Stomach (tissue), 19 donors: ENCODE measurements at places on chromosomes 5 and 9. TPM values are rescaled to one million over a fixed set of nuclear protein-coding genes. Genes with fewer than 3 reads are reported as not detected.

DNA sequence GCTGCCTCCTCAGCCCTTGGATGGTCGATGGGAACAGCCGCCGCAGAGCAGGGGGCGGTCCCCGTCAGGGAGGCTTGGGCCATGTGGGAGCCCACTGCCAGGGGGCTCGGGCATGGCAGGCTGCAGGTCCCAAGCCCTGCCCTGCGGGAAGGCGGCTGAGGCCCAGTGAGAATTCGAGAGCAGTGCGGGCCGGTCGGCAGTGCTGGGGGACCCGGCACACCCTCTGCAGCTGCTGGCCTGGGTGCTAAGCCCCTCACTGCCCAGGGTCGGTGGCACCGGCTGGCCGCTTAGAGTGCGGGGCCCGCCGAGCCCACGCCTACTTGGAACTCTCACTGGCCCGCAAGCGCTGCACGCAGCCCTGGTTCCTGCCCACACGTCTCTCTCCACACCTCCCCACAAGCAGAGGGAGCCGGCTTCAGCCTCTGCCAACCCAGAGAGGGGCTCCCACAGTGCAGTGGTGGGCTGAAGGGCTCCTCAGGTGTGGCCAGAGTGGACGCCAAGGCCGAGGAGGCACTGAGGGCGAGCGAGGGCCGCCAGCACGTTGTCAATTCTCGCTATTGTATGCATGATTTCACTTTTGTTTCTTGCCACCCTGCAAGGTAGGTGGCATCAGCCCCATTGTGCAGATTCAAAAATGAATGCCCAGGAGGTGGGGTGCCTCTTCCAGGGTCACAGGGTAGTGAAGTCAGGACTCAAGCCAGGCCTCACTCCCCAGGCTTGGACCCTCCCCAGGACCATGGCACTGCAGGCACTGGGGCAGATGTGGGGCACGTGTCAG is 48.6 kb downstream of the COL15A1 start:
- DNase-seq: no peak
- H3K27me3 ChIP-seq: no peaks in the 10 kb centered on the region
- no peaks in the 10 kb centered on the region for H3K36me3 ChIP-seq
- H3K4me1 ChIP-seq: peaks cover 56% of the 10 kb centered on the region

The MEGF10 gene
- not detected for total RNA-seq

DNA sequence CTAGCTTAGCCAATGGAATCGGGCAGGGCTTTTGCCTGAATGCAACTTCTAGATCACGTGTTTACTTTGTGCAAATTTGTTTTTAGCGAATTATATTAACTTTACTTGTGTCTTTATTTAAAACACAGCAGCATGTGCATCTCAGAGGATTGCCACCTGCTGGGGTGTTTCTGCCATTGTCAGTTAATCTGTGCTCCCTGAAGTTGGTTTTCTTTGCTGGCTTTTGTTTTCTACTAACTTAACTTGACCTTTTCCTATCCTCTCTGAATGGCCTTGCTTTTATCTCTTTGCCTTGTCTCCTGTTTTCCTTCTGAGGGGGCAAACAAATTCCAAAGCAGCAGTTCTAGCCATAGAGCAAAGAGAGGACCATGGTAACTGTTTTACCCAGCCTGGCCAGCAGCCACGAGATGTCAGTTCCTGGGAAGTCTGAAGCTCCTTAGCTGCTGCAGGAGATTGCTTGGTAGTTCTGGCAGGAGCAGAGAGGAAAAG is 67.6 kb downstream of the ARHGEF28 start:
- no peak overlapping the region for H3K27ac ChIP-seq
- H3K27me3 ChIP-seq: no peaks in the 10 kb centered on the region
- no peaks in the 10 kb centered on the region for H3K36me3 ChIP-seq
- no peak overlapping the region for H3K4me3 ChIP-seq
- H3K4me1 ChIP-seq: peaks cover 22% of the 10 kb centered on the region

DNA sequence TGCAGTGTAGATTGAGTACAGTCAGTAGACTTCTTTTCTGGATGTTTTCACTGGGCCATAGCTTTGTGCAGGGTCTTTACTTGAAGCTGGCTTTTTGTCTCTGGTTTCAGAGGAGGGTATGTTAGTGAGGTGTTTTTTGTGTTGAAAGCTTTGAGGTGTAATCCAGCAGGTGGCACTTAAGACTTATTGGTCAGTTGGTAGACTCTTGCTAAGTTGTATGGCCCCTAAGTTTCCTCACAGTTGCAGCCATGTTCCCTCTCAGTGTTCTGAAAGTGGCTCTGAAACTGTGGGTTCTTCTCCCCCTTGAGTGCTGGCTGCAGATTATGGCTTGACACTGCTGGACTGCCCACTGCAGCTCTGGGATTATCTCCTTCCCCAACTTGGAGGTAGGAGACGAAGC is 55.7 kb upstream of the SLC44A1 start:
- H3K27me3 ChIP-seq: no peaks in the 10 kb centered on the region
- no peak overlapping the region for H3K4me3 ChIP-seq
- no peaks in the 10 kb centered on the region for H3K36me3 ChIP-seq
- H3K27ac ChIP-seq: no peak overlapping the region
- no peaks in the 10 kb centered on the region for H3K4me1 ChIP-seq

GRCh38 chr5:56989676-56990075 is 37.8 kb upstream of the MIER3 start:
- no peaks in the 10 kb centered on the region for H3K27me3 ChIP-seq
- H3K4me1 ChIP-seq: peaks cover 2% of the 10 kb centered on the region
- H3K36me3 ChIP-seq: no peaks in the 10 kb centered on the region
- no peak for DNase-seq
- no peak overlapping the region for H3K4me3 ChIP-seq

DNA sequence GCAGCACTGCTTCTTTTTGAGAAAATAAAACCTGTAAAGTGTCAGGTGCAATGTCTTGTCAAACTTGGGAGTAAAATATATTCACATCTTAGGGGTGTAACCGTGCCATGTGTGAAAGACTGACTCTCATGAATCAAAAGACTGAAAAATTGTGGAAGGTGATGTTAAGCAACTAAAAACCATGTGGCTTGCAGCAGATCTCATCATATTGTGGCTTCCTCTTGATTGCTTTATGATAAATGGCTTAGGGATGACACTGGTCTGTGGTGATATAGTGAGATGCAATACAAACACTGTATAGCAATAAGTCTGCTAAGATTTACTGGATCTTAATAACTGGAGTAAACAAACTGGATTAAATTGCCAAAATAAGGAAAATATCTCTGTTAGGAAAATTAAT is 321.6 kb downstream of the EDIL3 start:
- H3K27ac ChIP-seq: no peak overlapping the region
- no peak overlapping the region for H3K4me3 ChIP-seq
- no peaks in the 10 kb centered on the region for H3K4me1 ChIP-seq
- H3K27me3 ChIP-seq: no peaks in the 10 kb centered on the region
- no peaks in the 10 kb centered on the region for H3K36me3 ChIP-seq

The PRUNE2 gene
- 35.6 TPM for total RNA-seq

DNA sequence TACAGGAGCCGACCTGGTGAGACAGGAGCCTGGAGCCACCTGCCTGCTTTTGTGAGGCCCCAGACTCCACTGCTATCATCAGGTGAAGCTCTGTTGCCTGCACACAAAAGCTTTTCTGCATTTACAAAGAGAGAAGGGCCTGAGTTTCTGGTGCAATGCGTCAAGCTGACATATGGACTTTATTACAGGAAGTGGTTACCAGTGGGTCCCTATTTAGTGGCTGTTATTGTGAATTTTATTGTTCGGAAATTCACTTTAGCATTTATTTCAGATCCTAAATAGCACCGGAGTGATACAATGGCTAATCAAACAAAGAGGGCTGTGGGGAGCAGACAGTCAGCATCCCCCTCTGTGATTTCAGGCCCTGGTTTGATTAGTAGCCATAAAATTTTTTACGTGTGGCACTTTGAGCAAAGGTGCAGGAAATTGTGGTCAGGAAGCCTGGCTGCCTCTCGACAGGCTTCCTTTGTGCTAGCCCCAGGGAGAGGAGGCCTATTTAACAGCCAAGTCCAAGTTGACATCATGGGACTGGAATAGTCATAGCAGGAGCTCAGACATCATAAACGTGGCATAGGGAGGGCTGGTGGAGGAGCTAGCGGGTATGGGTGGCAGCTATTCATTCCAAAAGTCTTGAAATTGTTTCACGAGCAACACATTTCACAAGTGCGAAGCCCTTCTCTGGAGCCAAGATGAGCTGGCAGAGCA is 8.4 kb downstream of the TGFBI start:
- peaks cover 13% of the 10 kb centered on the region for H3K4me1 ChIP-seq
- no peak overlapping the region for H3K27ac ChIP-seq
- no peak overlapping the region for H3K4me3 ChIP-seq
- no peaks in the 10 kb centered on the region for H3K27me3 ChIP-seq

The PLK2 gene
- total RNA-seq: 15.2 TPM

The IFNA13 gene
- total RNA-seq: not detected

DNA sequence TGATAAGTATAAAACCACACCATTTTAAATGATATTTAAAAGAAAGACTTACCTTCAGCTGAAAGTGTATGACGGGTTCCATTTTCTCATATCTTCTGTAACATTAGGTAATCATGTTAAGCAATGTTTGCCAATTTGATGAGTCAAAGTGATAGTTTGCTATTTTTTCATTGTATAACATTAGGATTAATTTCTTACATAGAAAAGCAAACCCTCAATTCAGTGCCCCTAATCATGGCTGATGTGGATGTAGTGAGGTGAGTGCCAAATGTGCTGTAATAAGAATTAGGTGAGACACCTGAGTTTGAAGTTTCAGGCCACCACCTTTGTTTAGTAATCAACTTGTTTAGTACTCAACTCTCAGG is 68.0 kb downstream of the UNC13B start:
- no peak overlapping the region for H3K4me3 ChIP-seq
- peaks cover 6% of the 10 kb centered on the region for H3K4me1 ChIP-seq
- no peak for DNase-seq

DNA sequence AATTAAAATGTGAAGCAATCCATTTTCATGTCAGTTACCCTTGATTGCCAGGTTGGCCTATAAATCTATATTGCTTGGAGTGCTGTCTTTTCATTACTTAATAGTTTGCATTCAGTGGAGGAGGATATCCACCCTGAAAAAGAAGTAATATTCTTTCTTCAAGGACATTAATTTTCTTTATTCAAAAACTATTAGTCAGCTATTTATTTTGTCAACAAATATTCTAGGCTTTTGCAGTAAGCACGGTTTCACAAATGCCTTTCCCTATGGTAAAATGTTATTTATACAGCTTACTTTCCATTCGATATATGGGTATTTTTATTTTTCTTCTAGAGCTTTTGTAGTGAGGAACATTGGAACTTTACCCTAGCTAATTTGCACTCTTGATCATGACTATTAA is 1176.9 kb upstream of the NUDT12 start:
- no peak for DNase-seq
- no peaks in the 10 kb centered on the region for H3K36me3 ChIP-seq
- H3K4me3 ChIP-seq: no peak overlapping the region
- no peak overlapping the region for H3K27ac ChIP-seq
- no peaks in the 10 kb centered on the region for H3K4me1 ChIP-seq

GRCh38 chr9:5460157-5460556 is 9.8 kb downstream of the CD274 start:
- H3K36me3 ChIP-seq: peaks cover 49% of the 10 kb centered on the region
- DNase-seq: no peak
- H3K4me3 ChIP-seq: no peak overlapping the region
- H3K27ac ChIP-seq: peak overlapping the region; percentile 46

The WNT8A gene
- total RNA-seq: not detected

- no peaks in the 10 kb centered on the region for H3K36me3 ChIP-seq
- no peak overlapping the region for H3K4me3 ChIP-seq
- peaks cover 5% of the 10 kb centered on the region for H3K4me1 ChIP-seq
Observed at GRCh38 chr9:86549401-86549811, 195.2 kb upstream of the TUT7 start.

DNA sequence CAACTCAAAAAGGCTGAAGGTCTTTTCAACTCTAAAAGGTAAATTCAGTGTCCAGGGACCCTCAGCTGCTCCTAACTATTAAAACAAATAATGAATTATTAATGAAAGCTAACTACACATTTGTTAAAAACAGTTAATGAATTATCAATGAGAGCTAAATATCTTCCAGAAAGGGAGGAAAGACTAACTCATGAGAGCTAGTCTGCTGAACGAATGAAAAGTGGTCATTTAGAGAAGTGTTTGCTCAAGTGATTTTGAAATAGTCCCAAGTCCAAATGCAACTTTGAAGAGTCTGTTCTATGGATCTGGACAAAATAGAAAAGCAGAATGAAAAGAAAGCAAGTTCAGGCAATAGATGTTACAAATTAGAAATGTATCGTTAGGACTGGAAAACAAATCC is 133.9 kb upstream of the SPEF2 start:
- no peaks in the 10 kb centered on the region for H3K36me3 ChIP-seq
- H3K27me3 ChIP-seq: no peaks in the 10 kb centered on the region
- H3K4me1 ChIP-seq: no peaks in the 10 kb centered on the region
- DNase-seq: peak; percentile 40
- H3K4me3 ChIP-seq: no peak overlapping the region
- no peak overlapping the region for H3K27ac ChIP-seq

DNA sequence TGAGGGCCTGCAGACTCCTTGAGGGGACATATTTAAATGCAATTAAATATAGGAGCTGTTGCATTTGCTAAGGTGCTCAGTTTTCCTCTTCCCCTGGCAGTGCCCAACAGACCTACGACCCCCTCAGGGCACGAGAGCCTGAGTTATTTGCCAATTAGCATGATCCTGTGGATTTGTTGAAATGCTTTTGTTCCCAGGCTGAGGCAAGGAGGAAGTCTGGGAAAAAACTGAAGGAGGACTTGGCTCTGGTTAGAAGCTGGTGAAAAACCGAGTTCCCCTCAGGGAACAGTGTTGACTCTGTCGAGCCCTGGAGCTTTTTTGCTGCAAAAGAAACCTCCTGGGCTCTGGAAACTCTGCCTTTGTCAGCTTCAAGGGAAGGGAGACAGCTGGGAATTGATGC is 103.6 kb upstream of the SHB start:
- no peaks in the 10 kb centered on the region for H3K27me3 ChIP-seq
- no peak overlapping the region for H3K27ac ChIP-seq
- no peak for DNase-seq
- no peaks in the 10 kb centered on the region for H3K4me1 ChIP-seq

DNA sequence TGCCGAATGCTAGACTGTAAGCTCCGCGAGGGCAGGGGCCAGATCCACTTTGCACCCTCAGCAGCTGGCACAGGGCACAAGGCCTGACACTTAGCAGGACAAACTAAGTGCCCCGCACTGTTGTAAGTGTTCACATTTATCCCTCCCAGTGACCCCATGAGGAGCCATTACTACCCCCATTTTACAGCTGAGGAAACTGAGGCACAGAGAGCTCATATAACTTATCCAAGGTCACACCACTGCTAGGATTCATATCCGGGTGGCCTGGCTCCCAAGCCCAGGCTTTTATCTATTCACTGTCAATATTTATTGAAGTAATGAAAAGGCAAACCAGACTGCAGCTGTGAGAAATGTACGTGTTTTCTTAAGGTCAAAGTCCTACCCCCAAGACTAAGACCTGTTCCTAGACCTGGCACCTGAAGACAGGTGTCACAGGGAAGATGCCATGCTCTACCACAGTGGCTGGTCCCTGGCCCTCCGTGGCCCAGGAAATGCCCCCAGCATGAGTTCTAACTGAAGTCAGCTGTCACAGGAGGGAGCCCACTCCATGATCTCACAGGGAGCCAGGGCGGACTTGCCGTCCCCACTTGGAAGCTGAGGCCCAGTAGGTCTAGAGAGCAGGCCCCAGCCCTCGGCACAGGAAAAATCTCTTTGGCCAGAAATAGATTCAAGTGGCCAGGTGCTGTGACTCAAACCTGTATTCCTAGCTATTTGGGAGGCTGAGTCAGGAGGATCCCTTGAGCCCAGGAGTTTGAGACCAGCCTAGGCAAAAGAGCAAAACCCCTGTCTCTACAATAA is 74.7 kb upstream of the IL17B start:
- no peak overlapping the region for H3K4me3 ChIP-seq
- DNase-seq: no peak
- peaks cover 49% of the 10 kb centered on the region for H3K4me1 ChIP-seq
- no peaks in the 10 kb centered on the region for H3K36me3 ChIP-seq
- H3K27ac ChIP-seq: peak overlapping the region; percentile 89
